ENCODE measurements at places on chromosomes 16 and 17.

- DNase-seq: no peak
Observed at GRCh38 chr16:48911700-48912099, 301.7 kb upstream of the N4BP1 start.

DNA sequence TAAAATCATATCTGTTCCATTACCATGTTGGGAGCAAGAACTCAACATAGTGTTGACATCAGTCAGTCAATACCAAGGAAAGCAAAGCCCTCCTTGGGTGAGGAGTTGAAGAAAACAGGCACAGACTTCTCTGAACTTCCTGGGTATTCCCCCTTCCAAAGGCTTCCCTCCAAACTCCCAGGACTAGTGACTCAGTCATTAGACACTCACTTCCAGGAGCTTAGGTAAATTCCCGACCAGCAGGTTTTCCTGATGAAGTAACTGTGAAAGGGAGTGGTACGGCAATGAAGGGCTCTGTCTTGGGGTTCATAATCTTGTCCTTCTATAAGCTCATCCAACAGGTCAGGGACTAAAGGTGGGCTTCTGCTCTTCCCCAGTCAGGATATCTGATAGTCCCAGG lies 293.8 kb upstream of the AXIN2 start:
- DNase-seq: no peak

GRCh38 chr17:49842371-49842770 lies 5.5 kb downstream of the TAC4 start:
- no peak for DNase-seq

DNA sequence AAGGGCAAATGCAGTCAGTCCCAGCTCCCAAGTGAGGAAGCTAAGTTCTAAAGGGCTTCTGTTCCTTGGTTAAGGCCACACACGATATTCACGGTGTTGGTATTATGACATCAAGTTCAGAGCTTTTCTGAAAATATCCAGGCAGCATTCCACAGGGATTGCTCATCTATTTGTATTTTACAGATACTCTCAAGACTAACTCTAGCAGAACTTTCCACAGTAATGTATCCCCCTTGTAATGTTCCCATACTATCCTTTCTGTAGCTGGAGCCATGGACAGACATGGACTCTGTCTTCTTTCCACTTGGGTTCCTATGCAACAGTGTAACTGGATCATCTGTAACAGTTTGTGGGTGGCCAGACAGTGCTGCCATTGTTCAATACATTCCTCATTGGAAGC lies 13.5 kb downstream of the SDR42E1 start:
- DNase-seq: no peak

GRCh38 chr16:75506574-75506973 lies 11.3 kb upstream of the CHST6 start:
- no peak for DNase-seq

GRCh38 chr16:50203681-50204080 lies 50.6 kb downstream of the TENT4B start:
- no peak for DNase-seq

GRCh38 chr16:86534779-86535615 lies 20.0 kb downstream of the MTHFSD start:
- no peak for DNase-seq

DNA sequence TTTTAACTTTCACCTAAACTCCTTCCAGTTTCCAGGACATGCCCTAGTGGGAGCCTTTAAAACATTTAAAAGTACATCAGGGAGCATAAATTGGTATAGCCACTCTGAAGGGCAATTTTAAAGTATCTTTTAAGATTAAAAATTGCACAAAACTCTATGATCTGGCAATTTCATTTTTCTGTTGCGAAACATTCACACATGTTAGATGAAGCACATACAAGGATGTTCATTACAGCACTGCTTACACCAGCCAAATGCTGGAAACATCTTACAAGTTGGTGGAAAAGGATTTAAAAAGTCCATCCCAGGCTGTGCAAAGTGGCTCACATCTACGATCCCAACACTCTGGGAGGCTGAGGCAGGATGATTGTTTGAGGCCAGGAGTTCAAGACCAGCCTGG lies 26.4 kb upstream of the LONP2 start:
- no peak for DNase-seq

DNA sequence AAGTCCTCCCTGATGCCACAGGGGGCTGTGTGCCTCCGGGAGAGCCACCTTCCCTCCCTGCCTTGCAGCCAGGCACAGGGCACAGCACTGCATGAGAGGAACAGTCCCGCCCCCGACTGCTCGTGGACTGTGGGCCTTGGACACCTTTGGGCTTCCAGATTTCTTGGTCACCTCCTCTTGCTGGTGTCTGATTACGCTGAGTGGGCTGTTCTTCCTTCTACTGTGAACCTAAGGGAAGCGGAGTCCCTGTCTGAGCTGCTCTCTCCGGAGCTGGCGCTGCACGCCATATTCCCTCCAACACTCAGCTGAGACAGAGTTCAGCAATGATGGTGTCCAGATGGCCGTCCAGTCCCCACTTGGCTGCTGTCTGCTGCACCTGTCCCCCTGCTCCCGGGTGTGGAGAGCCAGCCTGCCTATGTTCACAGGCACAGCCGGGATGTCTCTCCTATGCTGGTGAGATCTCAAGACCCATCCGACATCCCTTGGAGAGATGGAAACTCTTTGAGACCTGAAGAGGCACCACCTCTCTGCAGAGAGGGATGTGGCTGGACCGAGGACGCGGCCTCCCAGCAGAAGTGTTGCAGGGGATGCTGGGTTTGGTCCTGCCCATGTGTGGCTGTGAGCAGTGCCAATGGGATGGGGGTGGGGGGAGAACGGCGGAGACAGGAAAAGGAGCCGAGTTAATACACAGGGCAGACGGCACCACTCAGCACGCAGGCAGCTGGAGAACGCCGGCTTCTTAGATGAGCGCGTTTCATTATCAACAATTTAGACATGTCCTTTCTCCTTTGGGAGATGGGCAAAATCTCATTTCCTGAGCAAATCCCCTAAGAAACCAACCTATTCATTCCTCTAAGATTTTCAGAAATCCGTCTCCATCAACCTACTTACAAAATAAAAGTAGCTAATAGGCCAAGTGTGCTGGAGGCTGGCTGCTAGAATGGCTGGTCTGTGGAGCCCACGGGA lies 171.9 kb downstream of the ENGASE start:
- DNase-seq: no peak
